ENCODE measurements at places on chromosomes 3 and 15.

DNA sequence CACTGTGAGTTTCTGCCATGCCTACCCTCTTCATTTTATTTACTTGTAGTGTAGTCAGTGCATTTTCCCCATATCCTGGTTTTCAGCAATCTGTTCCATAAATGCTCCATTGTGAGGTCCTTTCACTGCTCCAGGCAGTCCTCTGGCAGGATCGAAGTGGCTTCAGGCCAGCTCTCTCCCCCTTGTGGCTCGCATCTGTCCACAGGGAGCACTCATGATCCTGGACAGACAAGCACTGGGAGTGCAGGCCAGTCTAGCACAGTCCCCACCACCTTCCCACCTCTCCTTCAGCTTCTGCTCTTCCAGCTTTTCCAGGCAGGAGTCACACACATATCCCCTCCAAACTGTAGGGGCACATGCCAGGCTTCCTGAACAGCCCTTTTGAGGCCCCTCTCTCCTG, 173.6 kb downstream of the PPM1L start:
- no peak for DNase-seq

GRCh38 chr3:62835554-62836236, 39.5 kb downstream of the CADPS start:
- no peak for DNase-seq

DNA sequence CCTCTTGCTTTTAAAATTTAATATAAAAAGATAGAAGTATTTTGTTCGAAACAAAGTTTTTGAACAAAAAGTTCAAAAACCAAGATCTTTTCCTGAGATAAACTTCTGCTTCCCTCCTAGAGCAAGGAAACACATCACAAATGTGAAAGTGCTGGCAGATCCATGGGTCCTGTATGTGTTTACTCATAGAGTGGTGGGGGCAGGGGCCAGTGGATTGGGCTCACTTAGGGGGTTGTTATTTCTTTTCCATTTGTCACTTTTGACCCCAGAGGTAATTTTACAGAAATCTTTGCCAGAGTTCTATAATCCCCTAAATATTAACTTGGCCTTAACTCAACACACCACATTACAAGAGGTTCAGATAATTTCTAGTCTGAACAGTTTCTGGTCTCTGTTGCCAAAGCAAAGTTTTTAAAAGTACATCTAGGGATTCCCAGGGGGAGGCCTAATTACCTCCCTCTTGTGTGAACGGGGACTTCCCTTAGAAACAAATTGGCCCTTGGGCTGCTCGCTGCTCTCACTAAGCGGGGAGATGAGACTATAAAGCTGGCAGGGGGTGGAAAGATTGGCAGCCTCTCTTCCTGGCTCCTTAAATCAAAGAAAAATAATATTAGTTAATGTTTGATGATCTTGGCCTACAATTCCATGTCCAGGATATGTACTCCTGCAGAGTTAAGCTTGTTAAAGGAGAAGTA, 66.8 kb upstream of the PTX3 start:
- no peak for DNase-seq

GRCh38 chr3:99970198-99970597, 144.1 kb downstream of the FILIP1L start:
- DNase-seq: no peak

GRCh38 chr15:49145651-49146609, 9.5 kb downstream of the COPS2 start:
- peak; percentile 53 for DNase-seq

GRCh38 chr3:128491941-128492670, 895 bp downstream of the GATA2 start:
- DNase-seq: no peak

- DNase-seq: no peak
Observed at GRCh38 chr15:31271711-31272557, 54.7 kb upstream of the KLF13 start.

- DNase-seq: no peak
Observed at GRCh38 chr15:87619161-87619960, 637.2 kb downstream of the NTRK3 start.

DNA sequence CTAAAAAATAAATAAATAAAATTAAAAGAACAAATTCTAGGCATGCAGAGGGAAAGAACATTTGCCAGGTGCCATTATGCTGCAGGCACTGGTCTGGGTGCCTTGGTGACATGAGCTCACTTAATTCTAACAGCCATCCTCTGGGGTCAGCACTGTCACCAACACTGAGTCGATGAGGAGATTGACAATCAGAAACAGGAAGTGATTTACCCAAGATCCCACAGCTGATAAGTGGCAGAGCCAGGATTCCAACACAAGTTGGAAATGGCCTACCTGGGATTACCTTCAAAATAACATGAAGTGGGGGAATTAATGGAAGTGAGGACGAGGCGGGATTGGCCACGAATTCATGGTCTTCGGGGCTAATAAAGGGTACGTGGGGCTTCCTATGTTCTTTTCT, 3.6 kb downstream of the PLIN1 start:
- DNase-seq: no peak

DNA sequence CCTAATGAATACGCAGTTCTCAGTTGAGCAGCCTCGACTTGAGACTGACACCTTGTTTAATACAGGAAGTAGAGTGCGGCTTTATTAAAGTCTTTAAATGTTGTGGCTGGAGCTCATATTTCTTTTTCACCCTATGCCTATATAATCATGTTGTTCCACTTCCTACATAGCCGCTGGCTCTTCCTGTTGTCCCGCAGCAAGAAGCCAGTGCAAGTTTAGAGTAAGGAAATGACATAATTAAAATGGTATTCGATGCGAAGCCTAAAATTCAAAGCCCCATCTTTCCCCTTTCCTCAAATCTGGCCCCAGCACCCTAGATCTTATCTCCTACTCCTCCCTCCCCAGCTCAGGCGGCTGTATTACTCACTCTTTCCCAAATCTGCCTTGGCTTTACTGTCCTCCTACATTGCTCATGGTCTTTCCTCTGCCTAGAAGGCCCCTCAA, 7.5 kb upstream of the PHLDB2 start:
- DNase-seq: no peak

DNA sequence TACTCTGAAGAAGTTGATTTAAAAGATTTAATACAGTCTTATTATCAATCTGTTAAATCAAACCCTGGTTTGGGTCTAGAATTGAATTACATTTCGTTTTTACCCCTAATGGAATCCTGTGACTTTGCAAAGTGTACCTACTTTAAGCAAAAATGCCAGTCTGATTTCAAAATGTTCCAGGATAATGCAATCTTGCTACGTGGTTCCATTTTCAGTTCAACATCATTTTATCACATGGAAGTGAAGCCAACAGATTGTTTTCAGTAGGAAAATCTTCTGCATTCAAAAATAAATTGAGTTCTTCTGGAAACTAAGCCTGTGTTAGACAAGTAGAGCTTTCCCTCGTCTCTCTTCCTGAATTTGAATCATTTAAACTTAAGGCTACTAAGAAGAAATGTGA, 356.4 kb downstream of the CHST2 start:
- no peak for DNase-seq

DNA sequence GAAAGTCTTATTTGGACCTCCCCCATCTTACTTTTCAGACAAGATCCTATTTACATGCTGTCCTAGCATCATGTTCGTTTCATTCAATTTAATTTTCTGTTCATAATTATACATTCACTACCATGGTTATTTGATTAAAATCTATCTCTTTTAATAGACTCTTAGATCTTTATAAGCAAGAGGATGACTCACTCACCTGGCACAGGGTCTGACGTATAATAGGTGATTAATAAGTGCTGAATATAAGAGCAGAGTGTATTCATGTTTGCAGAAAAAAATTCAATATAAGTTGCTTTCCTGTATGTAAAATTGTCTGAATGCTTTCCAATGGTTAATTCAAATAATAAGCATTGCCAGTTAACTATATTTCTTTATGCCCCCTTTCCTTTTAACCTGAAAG, 165.5 kb upstream of the CBLB start:
- no peak for DNase-seq

GRCh38 chr3:113697500-113698090, 1.2 kb upstream of the USF3 start:
- no peak for DNase-seq

DNA sequence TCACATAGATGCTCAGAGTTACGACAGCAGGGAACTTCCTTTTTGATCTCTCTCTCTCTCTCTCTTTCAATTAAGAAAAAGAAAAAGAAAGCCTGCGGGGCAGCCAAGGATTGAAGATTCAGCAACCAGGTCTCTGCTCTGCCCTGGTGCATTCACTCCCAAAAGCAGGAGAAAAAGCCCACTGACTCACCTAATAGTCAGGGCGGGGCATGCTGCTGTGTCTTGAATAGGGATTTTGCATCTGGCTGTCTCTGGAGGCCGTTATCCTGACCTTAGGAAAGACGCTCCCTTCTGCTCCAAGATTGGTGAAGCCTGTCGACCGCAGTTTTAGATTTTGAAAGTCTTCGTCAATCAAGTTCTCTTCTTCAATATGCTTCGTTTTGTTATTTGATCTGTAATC, 20.8 kb upstream of the ITGB5 start:
- no peak for DNase-seq

- no peak for DNase-seq
Observed at GRCh38 chr3:151558661-151559060, 97.8 kb upstream of the IGSF10 start.
